CD8-positive, alpha-beta memory T cell (primary cell): ENCODE measurements at places on chromosomes 12 and 14. TPM values are rescaled to one million over a fixed set of nuclear protein-coding genes. Genes with fewer than 3 reads are reported as not detected.

Gene LUM
- not detected for polyA plus RNA-seq

Gene SERPINA12
- not detected for polyA plus RNA-seq

Gene GUCY2C
- not detected for polyA plus RNA-seq

Gene TAS2R7
- polyA plus RNA-seq: not detected

Gene HHIPL1
- not detected for polyA plus RNA-seq

Gene CRIP2
- 31.5 TPM for polyA plus RNA-seq

Gene E2F7
- polyA plus RNA-seq: not detected

Gene TEX52
- not detected for polyA plus RNA-seq

Gene DPPA3
- polyA plus RNA-seq: not detected

Gene PROX2
- polyA plus RNA-seq: not detected

Gene TSPAN19
- polyA plus RNA-seq: not detected

Gene CLECL1
- 14.3 TPM for polyA plus RNA-seq

Gene KRT82
- not detected for polyA plus RNA-seq

Gene IFT81
- polyA plus RNA-seq: 0.35 TPM

Gene OR4E2
- polyA plus RNA-seq: not detected

Gene GZMB
- polyA plus RNA-seq: 78.6 TPM

Gene KRT77
- polyA plus RNA-seq: not detected

Gene CELA1
- polyA plus RNA-seq: 0.71 TPM
